ENCODE measurements at places on chromosomes 2 and 18.

DNA sequence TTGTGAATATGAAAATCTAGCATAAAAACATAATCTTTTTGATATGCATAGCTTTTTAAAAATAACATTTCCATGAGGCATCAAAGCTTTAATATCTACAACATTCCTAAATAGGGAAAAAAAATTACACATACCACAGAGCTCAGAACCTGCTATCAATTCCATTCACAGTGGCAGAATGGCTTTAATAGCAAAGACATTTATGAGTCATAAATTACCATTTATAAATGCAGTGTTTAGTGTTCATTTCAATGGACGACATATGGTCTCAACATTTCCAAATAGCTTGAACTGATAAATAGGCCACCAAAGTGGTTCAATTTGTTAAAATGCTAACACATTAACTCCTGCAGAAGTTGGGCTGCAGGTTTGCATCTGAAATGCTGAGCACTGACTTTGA lies 600.6 kb upstream of the SETBP1 start:
- no peak for DNase-seq

- no peak for DNase-seq
These were observed 364.0 kb downstream of the LRATD1 start for GRCh38 chr2:14996351-14997014.

DNA sequence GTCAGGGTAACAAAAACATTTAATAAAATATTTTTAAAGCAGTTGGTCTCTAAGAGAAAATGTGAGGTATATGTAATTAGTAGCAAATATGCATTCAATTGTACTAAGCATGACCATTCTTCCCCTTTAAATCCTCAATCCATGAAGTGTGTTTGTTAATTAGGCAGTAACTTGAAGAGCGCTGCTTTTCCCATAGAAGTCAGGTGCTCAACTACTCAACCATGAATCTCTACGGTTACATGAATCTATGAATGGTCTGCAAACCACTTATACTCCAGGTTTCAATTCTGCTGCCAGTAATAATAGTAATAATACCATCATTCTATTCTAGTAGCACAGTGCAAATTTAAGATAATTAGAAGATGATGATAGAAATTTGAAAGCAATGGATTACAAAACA lies 55.8 kb downstream of the SLC8A1 start:
- no peak for DNase-seq

GRCh38 chr2:221097568-221097915 lies 474.6 kb downstream of the EPHA4 start:
- DNase-seq: no peak

- DNase-seq: no peak
These were observed 235.0 kb downstream of the KLHL29 start for GRCh38 chr2:23619941-23620340.

GRCh38 chr2:1808981-1809422 lies 64.7 kb upstream of the PXDN start:
- no peak for DNase-seq

DNA sequence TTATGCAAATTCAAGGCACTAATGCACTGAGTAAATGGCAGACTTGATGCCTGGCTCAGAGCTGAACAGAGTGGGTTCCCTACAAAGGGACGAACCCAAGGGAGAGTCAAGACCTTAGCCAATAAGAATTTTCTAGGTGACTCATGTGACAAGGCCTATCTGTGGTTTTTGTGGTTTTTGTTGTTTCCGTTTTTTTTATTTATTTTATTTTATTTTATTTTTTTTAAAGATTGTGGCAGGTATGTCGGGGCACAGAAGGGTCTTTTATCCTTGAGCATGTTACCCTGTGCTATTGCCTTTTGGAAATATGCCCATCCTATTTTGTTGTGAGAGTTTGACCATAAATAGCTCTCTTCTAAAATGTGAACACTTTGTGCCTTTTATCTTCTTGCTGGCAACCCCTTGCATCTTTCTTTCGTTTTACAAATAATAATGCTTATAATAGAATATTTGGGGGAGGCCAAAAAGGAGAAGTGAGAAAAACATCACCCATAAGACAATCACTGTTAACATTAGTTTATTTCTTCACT lies 113.4 kb upstream of the AQP4 start:
- no peak for DNase-seq

DNA sequence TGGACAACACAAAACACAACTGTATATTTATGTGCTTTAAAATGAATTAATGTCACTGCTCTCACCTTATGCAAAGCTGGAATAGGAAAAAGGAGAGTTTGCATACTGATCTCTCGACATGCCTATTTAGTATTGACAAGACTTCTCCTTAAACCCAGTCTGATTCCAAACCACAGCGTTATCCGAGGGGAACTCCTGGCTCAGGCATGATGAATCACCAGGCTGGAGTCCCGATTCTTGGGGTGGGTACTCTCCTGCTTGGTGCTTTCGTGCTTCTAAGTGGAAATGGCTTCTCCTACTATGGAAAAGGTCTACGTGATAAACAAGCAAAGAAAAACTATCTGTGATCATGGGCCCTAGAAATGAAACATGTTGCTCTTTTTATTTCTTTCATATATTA lies 88.9 kb upstream of the SLC35G4 start:
- no peak for DNase-seq

GRCh38 chr2:110149330-110150220 lies 34.0 kb upstream of the MALL start:
- DNase-seq: no peak

DNA sequence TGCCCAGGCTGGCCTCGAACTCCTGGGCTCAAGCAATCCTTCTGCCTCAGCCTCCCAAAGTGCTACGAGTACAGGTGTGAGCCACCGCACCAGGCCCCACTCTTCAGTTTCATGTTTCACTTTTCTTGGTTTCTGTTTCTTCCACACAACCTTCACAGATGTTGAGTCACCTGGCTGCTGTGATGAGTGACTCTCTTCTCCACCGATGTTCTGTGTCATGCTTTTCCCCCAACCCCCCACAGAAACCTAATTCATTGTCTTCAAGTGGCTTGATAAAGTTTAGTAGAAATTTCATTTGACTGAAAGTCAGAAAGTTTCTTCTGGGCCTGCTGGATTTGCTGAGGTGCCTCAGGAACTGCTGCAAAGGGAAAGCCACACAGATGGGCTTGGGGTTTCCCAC lies 78.5 kb downstream of the SPHKAP start:
- DNase-seq: no peak

DNA sequence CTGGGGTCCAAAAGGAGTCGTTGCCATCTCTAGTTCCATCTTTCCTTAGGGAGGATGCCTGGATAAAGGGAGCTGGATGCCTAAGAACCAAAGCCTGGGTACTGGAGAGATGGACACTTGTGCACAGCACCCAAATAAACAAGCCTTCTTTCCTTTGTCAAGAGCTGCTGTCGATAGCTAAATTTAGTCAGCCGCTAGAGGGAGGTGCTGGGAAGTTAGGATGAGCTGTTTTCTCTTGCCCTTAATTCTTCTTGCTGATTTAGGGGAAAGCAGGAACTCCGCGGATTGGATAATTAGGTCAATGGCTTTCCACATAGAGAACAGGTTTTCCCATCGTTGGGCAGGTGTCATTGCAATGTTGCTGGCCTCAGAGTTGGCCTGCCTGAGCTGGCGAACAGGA lies 30.9 kb upstream of the SERPINB12 start:
- no peak for DNase-seq

DNA sequence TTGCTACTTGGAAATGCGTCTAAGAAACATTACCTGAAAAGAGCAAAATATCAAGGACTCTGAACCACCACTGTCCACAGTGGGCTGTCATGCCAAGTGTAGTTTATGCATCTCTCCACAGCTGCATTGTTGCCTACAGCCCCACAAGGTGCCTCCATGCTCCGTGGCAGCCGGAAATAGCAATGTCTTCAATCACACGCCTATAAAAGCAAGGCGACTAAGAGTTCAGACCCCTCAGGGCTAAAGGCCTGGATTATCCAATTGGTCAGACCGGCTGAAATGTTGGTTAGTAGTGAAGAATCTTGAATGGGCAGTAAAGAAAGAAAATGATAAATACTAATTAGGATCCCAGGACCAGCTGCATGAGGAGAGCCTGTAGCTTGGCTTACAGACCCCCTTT lies 114.0 kb upstream of the SLC35G4 start:
- DNase-seq: no peak

DNA sequence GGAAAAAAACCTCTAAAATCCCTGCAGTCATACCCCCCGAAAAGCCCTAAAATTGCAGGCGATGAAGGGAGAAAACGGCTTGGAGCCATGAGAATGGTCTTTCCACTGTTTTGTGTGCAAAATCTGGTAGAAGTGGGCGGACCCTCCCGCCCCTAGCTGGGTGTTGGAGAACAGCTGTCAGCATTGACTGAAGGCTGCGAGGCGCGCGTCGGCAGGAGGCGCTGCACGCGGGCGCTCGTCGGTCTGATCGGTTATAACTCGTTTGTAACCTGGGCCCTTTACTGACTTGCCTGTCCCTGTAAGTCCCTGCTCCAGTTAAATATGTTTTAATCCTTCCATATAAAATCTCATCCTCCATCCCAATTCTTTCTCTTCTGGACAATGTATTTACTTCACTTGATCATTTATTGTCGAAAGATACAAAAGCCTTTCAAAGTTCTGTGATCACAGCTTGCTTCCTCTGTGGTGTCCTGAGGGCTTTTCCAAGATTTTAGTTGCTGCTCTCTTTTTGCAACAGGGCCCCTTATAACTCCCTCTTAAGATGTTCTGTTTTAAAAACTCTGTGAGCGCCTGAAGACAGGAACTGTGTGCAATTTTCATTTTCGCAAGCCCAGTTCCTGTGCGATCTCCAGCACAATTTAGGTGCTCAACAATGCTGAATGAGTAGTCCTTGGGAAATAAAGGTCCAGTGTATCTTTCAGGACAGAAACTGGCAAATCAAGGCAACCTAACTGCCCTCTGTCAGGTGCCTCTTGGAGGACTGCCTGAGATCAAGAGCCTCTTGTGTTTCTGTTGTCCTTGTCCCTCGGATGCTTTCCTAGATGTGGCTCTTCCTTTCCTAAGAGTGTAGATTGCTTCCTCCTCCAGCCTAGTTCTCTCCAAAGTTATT lies 918 bp upstream of the HNRNPLL start:
- peak; percentile 53 for DNase-seq

GRCh38 chr2:62205554-62205953 lies 9.6 kb downstream of the B3GNT2 start:
- DNase-seq: no peak

All from effector CD8-positive, alpha-beta T cell (primary cell).